Cardiac septum (tissue), 1 donor: ENCODE measurements at places on chromosomes 4 and X. TPM values are rescaled to one million over a fixed set of nuclear protein-coding genes. Genes with fewer than 3 reads are reported as not detected.

DNA sequence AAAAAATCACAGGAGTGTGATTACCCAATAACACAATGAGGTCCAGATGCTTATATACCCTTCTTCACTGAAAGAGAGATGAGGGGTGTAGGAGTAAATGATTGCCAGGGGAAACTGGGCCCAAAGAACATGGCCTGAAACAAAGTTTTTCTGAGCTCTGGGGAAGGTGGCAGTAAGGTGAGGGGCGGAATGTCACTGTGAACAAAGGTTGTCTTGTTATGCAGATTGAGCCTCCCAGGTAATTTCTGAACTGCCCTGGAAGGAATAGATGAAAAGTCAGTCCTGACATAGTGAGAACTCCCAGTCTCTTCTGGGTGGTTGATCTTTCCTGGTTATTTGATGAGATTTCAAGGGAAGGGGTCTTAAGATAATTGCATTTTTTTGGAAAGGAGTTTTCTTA is 2.5 kb upstream of the TMEM47 start:
- DNase-seq: no peak

GRCh38 chr4:33941854-33942253 is 2302.5 kb downstream of the ARAP2 start:
- DNase-seq: no peak

GRCh38 chr4:35511851-35512250 is 732.5 kb downstream of the ARAP2 start:
- DNase-seq: no peak

GRCh38 chrX:108399418-108400165 is 38.6 kb downstream of the COL4A6 start:
- DNase-seq: no peak

GRCh38 chrX:74104356-74105015 is 199.5 kb upstream of the ZCCHC13 start:
- DNase-seq: no peak

GRCh38 chr4:145481942-145482208 is 222 bp downstream of the SMAD1 start:
- no peak for DNase-seq

DNA sequence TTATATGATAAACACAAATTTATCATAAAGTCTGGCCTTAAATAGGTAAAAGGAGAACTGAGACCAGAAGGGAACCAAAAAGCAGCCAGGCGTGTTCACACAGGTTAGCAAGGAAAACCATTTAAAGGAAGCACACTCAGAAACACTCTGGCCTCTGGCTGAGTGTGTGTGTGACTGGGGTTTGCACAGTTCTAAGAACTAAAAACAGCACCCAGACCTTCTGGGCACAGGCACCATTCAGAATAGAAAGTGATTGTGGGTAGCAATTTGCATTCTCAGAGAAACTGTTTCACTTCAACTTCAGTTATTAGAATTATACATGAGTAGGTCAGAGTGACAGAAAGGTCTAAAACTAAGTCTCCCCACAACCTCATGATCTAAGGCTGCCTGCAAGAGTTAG is 10.0 kb downstream of the GPR82 start:
- DNase-seq: no peak

- no peak for DNase-seq
These were observed 12.5 kb downstream of the TRAPPC2 start for GRCh38 chrX:13721819-13722519.

- DNase-seq: no peak
These were observed 100.2 kb upstream of the MSX1 start for GRCh38 chr4:4759232-4759631.

- DNase-seq: no peak
These were observed 16.7 kb downstream of the DGKQ start for GRCh38 chr4:956531-957230.

- DNase-seq: no peak
These were observed 145.3 kb downstream of the ATRX start for GRCh38 chrX:77640702-77641101.

DNA sequence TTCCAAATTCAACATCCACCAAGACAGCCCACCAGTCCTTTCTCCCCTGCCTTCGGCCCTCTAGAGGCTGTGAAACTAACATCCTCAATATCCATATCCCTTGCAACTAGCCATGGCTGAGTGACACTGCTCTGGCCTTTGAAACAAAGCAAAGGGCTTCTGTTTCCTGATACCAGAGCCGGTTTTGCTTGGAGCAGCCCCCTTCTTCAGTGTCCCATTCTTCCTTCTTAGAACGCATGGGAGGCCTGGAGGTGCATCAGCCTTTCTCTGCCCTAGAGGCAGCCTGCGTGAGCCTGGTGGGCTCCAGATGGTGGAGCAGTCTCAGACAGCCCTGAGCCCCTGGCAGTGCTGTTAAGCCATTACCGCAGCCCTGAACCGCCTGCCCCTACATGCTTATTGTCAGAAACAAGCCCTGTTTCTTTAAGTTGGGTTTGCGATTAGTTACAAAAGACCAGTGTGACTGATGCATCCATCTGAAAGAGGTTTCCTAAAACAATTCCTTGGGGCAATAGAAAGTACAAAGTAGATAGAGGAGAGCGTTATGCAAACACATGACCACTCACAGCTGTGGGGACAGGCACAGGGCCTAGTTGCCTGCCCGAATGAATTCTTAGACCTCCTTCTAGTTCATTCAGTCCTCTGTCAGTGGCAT is 74.1 kb downstream of the EVC start:
- peak; percentile 46 for DNase-seq

DNA sequence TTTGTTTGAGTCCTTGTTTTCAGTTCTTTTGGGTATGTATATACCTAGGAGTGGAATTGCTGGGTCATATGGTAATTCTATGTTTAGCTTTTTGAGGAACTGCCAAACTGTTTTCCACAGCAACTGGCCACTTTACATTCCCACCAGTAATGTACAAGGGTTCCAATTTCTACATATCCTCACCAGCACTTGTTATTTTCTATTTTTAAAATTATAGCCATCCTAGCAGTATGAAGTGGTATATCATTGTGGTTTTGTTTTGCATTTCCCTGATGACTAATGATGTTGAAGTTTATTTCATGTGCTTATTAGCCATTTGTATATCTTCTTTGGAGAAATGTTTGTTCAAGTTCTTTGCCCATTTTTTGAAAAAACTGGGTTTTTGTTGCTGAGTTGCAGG is 39.6 kb downstream of the TMEM164 start:
- no peak for DNase-seq

GRCh38 chr4:83010111-83010521 is 507 bp downstream of the LIN54 start:
- no peak for DNase-seq

GRCh38 chrX:21699136-21699535 is 41.0 kb upstream of the KLHL34 start:
- no peak for DNase-seq

DNA sequence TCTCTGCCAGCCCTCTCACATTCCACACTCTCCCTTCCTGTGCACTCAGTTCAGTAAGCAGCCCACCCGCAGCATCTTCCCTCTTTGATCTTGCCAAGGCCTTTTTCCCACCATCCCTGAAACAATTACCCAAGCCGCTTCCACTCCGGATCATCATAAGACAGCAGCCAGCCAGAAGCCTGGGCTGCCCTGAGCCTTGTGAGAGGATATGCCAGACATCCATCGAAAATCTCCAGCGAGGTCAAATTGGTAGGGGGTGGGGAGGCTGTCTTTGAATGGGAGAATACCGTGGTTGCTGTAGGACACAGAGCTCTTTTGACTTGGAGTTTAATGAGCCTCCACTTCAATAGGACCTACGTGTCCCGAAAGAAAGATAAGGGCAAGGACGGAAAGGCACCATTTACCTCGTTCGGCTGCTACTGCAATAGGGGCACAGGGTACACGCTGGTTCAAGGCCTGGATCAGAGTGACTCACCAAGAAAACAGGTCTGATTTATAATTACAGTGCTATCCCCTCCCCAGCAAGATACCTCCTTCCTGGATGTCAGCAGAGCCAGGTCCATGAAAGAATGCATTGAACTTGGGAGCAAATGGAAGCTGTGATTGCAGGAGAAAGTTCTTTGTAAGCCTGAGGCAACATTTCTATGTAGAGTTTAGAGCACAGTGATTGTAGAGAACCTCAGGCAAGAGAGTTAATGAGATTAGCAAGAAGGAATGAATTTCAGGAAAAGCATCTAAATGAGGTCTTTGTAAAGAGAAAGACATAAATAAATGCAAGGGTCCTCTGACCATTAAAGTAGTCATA is 39.5 kb downstream of the AMOT start:
- DNase-seq: no peak

GRCh38 chr4:89026542-89026941 is 30.4 kb downstream of the FAM13A start:
- DNase-seq: no peak

- DNase-seq: no peak
These were observed 22.9 kb upstream of the G3BP2 start for GRCh38 chr4:75696071-75696470.

DNA sequence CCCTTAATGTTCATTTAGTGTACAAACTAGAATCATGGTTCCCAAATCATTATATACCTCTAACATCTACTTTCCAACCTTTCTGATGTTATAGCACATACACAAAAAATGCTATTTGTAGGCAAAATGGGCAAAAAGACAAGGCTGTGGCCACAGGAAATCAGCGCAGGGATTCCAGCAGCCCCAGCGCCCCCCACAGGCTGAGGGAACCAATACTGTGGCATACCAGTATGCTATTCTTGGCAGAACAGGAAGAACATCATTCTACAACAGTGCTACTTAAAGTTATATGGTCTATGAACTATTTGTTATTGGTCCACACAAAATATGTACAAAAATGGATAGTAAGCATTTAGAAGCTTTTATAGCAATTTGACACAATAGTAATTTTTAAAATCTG is 25.3 kb downstream of the STEEP1 start:
- no peak for DNase-seq

DNA sequence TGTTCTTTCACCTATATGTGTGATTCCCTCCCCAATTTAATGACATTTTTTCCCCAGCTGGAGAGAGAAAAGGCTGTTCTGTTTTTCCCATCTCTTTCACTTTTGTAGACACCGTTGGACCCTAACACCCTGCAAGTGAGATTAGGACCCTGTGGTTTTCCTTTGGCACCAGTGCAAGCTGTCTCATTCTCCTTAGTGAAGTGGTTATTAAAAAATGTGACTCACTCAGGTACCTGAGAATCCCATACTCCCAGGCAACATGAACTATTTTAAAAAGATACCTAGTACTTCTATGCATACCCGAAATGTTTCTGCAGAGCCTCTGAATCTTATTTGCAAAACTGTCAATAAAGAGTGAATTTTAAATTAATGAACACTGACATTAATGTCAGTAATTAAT is 175.7 kb upstream of the TBC1D9 start:
- no peak for DNase-seq

DNA sequence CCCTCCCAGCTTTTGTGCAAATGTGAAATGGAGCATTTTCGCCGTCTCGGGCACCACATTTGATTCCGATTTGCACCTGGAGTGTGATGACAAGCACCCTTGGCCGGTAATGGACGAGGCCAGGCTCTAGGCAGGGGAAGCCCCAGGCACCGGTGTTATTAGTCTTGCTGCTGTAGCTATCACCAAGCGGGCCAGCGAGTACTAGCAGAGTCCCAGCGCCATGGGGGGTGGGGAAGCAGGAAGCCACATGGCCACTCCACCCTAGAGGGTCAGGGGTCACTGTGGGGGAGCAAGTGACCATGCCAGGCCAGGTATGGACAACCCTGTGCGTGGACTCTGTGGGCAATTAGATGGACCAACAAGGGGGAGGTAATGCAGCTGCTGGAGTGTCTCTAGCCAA is 88.8 kb downstream of the CPZ start:
- DNase-seq: no peak

DNA sequence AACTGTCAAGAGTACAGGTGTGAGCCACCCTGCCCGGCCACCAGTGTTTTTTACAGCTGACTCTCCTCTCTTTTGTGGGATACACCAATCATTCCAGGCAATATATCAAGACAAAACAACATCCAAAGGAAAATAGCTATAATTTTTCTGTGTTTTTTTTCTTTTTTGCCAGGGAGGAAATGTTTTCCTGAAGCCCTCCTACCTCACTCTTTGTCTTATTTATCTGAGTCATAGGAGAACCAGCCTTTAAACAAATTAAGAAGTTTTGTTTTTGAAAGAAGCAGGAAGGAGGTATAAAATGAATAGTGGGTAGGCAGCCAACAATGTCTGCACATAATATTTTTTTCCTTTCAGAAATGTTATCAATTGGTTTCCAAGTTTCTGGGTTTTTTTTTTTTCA is 493.9 kb downstream of the CCSER1 start:
- DNase-seq: no peak

GRCh38 chrX:49308604-49309269 is 5.3 kb downstream of the GAGE10 start:
- DNase-seq: no peak

GRCh38 chr4:56708146-56708545 is 27.1 kb upstream of the HOPX start:
- DNase-seq: no peak

DNA sequence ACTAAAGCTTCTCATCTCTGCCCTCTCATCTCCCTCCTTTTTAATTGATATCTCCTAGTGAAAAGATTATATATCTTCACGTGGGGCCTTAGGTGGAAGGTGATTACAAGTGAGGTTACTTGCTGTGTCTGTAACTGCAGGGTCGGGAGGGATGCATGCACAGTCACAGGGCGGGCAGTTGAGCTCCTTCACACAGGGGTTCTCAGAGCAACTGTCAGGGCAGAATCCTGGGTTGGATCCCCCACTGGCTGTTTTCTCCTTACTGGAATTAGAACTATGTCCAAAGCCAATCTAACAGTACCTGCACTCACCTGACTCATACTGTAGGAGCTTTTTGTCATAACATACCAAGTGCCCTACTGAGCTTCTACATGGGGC is 141.1 kb downstream of the AASDH start:
- no peak for DNase-seq

DNA sequence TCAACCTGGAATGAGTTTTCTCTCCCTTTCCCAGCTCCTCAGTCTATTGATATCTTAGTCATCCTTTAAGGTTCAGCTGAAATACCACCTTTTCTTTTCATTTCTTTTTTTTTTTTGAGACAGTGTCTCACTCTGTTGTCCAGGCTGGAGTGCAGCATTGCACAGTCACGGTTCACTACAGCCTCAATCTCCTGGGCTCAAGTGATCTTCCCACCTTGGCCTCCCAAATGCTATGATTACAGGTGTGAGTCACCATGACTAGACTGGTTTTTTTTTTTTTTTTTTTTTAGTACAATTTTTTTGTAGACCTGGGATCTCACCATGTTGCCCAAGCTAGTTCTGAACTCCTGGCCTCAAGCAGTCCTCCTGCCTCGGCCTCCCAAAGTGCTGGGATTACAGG is 28.9 kb downstream of the AFF1 start:
- no peak for DNase-seq

- no peak for DNase-seq
These were observed 88.8 kb upstream of the ESX1 start for GRCh38 chrX:104343428-104344129.

Gene CXCL8
- 1.2 TPM for total RNA-seq

Gene KIAA1210
- 0.08 TPM for total RNA-seq

Gene CDK16
- total RNA-seq: 177 TPM

Gene TMPRSS11D
- not detected for total RNA-seq

Gene PNMA3
- 0.48 TPM for total RNA-seq

Gene QDPR
- total RNA-seq: 38.2 TPM

Gene RHOXF2B
- total RNA-seq: not detected

Gene CLDN22
- not detected for total RNA-seq

Gene ARMCX6
- 45.4 TPM for total RNA-seq

Gene HTN1
- not detected for total RNA-seq

Gene EPGN
- total RNA-seq: not detected

Gene SSX3
- total RNA-seq: not detected

Gene SAGE1
- not detected for total RNA-seq

Gene BBS7
- 6.1 TPM for total RNA-seq

Gene ZNF141
- total RNA-seq: 8.5 TPM

Gene ARHGAP24
- total RNA-seq: 60.1 TPM
